CD4-positive, alpha-beta T cell treated with Interleukin-2 at 100 ng/mL for 4 hours (primary cell): ENCODE measurements at places on chromosomes 3 and 15.

DNA sequence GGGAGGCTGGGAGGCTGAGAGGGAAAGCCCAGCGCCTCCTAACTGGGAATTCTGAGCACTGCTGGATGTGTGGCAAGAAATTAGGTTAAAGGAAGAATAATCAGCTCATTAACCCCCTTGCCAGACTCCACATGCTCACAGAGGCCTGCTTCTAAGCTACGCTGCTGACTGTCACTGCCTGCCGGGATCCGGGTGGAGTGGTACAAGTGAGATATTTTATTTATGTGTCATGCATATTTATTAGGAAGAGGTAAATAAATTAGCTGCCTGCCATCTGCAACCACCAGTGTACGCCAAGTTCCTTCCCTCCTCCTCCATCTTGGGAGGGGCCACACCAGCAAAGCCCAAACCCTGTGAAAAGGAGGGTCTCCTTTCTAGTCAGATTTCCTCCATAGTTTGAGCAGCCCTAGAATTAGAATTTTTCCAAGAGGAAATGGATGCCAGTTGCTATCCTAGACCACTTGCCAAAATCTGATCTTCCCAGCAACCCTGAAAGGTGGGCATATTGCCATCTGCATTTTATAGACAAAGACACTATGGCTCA is 43.5 kb upstream of the GRIP2 start:
- DNase-seq = no peak

- DNase-seq = no peak
These were observed 45.7 kb downstream of the GSK3B start for GRCh38 chr3:120048355-120049041.

DNA sequence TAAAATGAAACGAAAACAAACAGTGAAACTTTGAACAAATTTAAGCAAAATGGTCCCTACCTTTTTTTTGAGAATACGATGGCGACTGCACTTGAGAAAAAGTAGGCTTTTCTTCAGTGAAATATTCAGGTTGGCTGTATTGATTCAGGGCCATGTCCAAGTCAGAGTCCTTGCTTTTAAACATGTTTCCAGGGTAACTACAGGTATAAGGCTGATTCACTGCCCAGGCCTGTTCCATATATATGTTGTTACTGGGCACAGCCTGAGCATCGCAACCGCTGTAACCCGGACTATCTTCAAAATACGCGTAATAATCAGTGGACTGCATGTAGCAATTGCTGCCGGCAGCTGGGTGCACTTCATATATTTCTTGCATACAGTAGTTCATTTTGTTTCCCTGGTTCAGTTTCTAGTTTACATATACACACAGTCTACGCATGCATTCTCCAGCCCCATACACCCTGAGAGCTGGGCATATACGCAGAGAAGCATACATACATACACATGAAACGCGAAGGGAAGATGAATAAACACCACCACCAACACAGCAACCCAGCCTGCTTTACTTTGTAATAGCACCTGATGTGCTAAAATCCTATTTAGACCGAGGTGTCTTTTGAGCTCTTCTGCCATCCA is 220.0 kb downstream of the NR1D2 start:
- DNase-seq = no peak

GRCh38 chr3:58924578-58924977 is 125.2 kb downstream of the CFAP20DC start:
- no peak for DNase-seq

DNA sequence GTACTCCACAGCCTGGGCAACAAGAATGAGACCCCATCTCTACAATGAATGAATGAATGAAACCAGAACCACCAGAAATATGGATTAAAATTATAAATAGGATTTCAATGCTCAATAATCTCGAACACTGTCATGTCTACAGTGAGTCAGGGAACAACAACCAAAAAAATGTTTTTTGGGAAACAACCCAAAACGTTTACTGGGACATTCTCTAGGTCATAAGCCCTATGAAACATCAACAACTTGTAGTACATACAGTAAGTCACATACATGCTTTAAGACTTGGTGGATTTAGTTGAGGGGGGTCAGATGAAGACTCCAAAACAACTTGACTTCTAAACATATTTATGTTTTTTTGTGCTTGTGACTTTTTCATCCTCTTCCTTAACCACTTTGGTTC is 511.2 kb downstream of the FOXP1 start:
- DNase-seq = no peak

DNA sequence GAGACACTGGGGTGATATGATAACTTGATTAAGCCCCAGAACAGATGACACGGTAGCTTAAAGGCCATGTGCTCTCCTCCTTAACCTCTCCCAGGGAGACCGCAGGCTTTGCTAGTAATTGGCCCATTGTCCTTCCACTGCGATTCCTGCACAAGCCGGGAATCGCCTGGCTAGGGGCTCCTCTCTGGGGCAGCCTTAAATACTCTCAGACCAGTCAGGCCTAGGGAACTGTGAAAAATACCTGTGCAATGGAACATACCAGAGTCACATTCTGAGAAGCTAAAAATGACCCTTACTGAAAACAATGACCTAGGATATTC is 56.3 kb downstream of the CPN2 start:
- no peak for DNase-seq

- no peak for DNase-seq
These were observed 175.4 kb upstream of the CADPS start for GRCh38 chr3:63050548-63051177.

- DNase-seq = no peak
These were observed 1.6 kb downstream of the THRB start for GRCh38 chr3:24492971-24493551.

- DNase-seq = no peak
These were observed 263.8 kb downstream of the ZBBX start for GRCh38 chr3:167116120-167116922.

GRCh38 chr15:74960995-74961588 is 4.5 kb upstream of the RPP25 start:
- no peak for DNase-seq

- DNase-seq = no peak
These were observed 622.9 kb upstream of the SGO1 start for GRCh38 chr3:20808864-20809263.

DNA sequence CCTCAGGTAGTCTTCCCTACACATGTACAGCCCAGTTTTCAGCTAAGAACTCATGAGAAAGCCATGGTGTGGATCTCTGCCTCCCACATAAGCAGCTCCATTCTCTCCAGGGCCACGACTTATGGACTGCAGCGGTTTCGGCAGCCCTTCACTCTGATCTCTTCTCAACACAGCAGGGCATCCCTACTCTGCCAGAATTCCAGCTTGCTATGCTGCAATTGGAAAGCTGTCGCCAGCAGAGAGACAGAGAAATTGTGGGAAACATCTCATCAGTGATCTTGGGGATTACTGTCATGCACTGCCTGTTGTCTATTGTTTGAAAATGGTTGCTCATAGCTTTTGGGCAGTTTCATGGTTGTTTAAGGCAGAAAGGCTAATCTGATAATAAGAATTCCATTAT is 11.9 kb upstream of the BLM start:
- DNase-seq = no peak
